ENCODE measurements at places on chromosomes 16 and 17. TPM values are rescaled to one million over a fixed set of nuclear protein-coding genes. Genes with fewer than 3 reads are reported as not detected.

CDH1 gene
- 350 TPM for total RNA-seq

KRT20 gene
- total RNA-seq: 743 TPM

TNS4 gene
- 1.2 TPM for total RNA-seq

RTN4RL1 gene
- 0.60 TPM for total RNA-seq

MIEN1 gene
- 215 TPM for total RNA-seq

GRCh38 chr16:84562174-84562815 lies 55.6 kb downstream of the COTL1 start:
- peak; percentile 22 for DNase-seq

- DNase-seq: no peak
Observed at GRCh38 chr17:30248786-30249185, 13.3 kb upstream of the SLC6A4 start.

DNA sequence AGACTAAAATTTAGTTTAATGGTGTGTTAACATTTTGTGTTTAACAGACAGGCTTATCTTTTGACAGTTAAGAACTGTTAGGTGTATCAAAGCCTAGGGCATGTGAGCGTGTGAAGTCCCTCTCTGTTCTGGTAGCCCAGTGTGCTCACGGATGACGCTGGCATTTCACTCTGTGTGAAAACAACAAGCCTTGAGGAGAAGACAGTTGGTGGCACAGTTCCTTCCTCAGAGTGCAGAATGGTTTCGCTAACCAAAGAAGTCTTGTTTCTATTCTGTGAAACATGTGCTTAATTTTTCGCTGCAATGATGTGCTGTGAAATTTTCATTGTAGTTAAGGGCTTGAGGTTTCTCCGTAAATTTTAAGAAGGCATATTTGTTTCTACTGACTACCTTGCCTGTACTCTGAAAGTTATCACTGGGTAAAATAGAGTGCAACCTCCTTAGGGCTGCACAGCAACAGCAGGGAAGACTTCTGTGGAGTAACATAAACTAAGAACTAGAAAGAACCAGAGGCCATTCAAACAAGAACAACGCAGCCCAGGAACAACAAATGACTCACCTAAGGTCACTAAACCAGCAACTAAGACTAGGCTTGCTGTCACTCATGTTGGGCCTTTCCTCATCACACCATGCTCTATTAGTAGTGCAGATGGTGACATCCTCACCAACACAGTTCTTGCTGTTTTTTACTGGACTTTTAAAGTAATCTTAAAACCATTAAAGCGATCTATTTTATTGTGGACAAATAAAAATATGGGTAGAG lies 33.4 kb downstream of the BRD7 start:
- DNase-seq: no peak

DNA sequence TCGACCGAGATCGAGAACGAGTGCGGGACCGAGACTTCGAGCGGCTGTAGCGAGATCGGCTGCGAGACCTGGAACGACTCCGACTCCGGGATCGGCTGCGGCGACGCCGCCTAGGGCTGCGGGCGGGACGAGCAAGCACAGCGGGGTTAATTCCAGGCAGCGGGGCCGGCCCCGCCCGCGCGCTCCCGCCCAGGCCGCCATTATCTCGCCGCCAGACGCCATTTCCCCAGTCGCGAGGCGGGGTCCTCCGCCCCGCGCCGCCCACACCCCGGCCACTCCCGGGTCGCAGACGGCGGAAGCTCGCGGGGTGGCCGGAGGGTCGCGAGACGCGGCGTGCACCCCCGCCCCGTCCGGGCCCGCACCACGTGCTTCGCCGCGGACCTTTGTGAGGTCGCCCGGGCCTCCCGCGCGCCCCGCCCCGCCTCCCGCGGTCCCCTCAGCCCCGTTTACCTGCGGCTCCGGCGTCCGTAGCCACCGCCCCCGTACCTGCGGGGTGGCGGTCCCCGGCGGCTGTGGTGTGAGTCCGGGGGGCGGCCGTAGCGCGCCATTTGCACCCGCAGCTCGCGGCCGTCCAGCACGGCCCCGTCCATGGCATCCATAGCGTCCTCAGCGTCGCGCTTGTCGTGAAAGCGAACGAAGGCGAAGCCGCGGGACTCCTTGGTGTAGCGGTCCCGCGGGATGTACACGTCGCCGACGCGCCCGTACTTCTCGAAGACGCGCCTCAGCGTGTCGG lies 616 bp downstream of the SRSF2 start:
- DNase-seq: peak; percentile 82

- peak; percentile 38 for DNase-seq
Observed at GRCh38 chr17:28008513-28008912, 34.0 kb upstream of the NLK start.

DNA sequence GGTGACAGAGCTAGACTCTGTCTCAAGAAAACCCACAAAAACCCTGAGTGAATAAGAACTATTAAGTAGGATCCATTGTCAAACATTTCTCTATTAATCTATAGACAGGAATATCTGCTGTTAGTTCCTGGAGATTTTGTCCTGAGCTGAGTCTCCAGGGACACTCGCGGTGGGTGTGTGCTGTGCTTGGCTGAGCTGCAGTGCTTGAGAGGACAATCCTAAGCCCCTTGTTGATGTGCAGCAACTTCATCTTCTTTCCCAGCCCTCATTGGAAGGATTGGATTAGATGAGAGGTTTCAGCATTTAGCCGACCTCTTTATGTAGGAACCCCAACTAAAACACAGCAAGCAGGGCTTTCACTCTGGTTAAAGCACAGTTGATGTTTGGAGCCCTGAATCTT lies 33.3 kb downstream of the NDEL1 start:
- DNase-seq: no peak

GRCh38 chr17:36901506-36901905 lies 35.8 kb upstream of the LHX1 start:
- DNase-seq: no peak

GRCh38 chr17:41437769-41438168 lies 3.0 kb downstream of the KRT38 start:
- DNase-seq: no peak
